ENCODE measurements at places on chromosomes 4 and X.
A peak's percentile ranks its signal among the peaks of the same experiment; 100 is the strongest.

DNA sequence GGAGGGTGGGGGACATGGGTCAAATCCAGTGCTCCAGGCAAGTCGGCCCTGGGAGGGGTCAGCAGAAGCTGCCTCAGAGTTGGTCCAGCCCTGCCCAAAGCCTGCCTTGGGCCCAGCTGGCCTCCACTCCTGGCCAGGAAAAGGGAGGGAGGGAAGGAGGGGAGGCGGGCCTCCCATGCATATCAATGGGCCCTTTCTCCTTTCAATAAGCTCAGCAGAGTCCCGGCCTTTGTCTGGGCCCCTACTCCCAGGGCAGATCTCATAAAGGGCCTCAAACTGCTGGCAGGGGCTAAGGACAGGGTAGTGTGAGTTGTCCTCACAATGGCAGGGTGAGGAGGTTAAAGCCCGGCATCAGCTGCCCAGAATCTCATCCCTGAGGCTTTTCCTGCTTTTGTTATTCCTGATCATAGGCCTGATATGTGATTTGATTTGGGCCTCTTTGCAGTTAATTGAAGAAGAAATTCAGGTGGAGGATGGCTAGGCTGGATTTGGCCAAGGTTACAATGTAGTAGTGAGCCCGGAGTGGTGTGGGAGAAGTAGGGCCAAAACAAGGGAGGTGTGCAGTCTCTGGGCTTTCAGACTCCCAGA lies 121.1 kb upstream of the ATP6AP2 start:
- no peak for DNase-seq

- peak; percentile 75 for DNase-seq
Observed at GRCh38 chr4:76197031-76197743, 16.4 kb downstream of the SCARB2 start.

GRCh38 chr4:121800961-121801714 lies at the start of gene EXOSC9:
TSS of gene EXOSC9 (plus strand) at chr4:121801323. CDS start at chr4:121801425, 102 bp downstream.
- DNase-seq, result peak; percentile 95

GRCh38 chr4:109699553-109700225 lies 3.6 kb downstream of the CASP6 start:
- DNase-seq, result no peak

GRCh38 chr4:63580796-63581475 lies 828.3 kb downstream of the TECRL start:
- no peak for DNase-seq

Data from AG10803 (cell line).